ENCODE measurements at places on chromosomes 6 and 20.

- DNase-seq, result no peak
These were observed 256.9 kb downstream of the CDH26 start for GRCh38 chr20:60214901-60215815.

DNA sequence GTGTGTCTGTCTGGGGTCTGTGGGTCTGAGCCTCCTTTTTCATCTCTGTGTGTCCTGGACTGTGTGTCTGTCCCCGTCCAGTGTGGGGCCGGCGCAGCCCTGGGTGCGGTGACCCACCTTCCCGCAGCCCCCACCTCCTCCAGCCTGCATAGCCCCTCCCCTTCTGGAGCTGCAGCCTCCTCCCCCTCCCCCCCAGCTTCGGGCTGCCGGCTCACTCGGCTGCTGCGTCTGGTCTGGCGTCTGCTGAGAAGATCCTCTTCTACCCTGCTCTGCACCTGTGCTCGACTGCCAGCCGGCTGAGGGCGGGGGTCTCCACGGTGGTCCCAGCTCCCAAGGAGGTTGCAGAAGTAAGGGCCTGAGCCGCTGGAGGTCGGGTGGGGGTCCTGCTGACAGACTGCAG is 7.6 kb upstream of the LKAAEAR1 start:
- DNase-seq, result no peak

DNA sequence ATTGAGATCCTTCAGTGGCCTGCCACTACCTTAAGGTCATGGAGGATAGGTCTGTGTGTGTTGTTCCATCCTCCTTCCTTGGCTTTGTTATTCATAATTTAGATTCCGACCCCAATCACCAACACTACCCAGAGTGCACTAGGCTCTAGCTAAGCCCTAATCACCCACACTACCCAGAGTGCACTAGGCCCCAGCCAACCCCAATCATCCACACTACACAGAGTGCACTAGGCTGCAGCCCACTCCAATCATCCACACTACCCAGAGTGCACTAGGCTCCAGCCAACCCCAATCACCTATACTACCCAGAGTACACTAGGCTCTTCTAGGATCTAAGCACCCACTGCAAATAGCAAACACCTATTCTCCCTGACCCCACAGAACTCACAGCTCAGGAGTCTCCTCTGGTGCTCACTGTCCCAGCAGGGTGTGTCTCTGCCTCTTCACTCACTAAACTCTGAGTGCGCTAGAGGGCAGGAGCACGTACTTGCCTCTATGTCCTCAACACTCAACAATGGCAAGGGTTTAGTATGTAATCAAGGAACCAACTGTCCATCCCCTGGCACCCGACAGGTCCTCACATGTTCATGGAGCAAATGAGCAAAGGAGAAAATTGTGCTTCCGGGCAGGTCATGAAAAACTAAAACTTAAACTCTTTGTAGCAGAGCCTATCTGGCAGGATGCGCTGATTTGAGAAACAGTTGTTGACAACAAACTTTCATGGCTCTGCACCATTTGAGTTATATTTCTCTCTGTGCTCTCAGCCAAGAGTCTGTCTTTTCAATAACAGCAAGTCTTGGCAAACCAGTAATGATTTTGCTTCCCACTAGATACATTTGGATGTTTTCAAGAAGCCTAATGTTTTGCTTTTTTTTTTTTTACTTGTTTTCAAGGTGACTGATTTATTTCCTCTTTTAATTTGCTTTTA is 54.3 kb downstream of the SLC22A23 start:
- DNase-seq, result no peak

DNA sequence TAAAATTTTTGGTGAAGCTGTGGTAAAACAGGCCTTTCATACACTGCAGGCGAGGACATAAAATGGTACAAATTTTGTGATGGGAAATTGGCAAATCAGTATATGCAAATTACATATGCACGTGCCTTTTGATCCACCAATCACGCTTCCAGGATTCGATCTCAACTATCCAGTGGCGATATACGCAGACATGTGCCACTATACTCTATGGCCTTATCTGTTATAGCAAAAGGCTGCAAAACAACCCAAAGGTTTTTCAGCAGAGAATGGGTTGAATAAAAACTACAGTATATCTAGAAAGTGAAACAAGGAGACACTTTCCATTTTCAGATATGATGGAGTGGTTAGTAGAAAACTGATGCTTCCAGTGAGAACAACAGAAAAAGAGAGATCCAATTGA is 41.9 kb upstream of the ERVFRD-1 start:
- no peak for DNase-seq

- DNase-seq, result no peak
These were observed 26.0 kb downstream of the NRSN1 start for GRCh38 chr6:24152014-24152413.

GRCh38 chr6:156589281-156589680 is 187.9 kb upstream of the ARID1B start:
- no peak for DNase-seq

- DNase-seq, result peak; percentile 86
These were observed 98.5 kb downstream of the LY86 start for GRCh38 chr6:6686748-6687601.

DNA sequence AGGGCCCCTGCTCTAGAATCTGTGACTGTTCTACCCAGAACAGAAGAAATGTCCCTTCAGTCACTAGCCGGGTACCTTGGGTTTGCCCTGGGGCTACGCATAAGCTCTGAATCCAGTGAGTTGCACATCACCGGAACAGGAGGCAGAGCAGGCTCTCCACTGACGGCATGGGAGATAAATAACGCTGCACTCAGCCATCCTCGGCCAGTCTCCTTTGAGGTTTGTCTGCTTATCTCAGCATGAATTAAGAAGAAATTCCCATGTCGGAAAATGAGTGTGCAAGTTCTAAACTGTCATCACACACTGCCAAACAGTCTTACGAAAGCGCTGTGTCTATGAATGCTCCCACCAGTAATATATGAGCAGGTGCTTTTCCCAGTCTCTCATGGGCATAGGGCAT is 90.8 kb downstream of the FAM50B start:
- DNase-seq, result no peak

GRCh38 chr6:38149531-38149930 is 330.0 kb downstream of the ZFAND3 start:
- DNase-seq, result no peak

GRCh38 chr20:59004763-59005522 is 2.1 kb downstream of the CTSZ start:
- DNase-seq, result no peak

DNA sequence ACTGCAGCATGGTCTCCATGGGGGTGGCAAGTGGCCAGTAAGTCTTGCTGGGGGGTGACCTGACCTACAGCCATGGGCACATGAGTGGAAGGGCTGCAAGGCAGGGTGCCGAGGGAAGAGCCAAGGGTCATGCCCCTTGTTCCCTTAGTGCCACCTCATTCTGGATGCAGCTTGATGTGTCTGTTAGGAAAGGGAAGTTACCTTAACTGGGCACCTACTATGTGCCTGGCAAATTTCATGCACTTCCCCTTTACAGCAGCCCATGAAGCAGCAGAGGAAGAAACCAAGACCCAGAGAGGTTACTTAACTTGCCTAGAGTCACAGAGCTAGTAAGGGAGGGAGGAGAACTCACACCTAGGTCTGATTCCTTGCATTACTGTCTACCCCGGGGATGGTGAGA is 174.0 kb downstream of the MRPL14 start:
- DNase-seq, result no peak

DNA sequence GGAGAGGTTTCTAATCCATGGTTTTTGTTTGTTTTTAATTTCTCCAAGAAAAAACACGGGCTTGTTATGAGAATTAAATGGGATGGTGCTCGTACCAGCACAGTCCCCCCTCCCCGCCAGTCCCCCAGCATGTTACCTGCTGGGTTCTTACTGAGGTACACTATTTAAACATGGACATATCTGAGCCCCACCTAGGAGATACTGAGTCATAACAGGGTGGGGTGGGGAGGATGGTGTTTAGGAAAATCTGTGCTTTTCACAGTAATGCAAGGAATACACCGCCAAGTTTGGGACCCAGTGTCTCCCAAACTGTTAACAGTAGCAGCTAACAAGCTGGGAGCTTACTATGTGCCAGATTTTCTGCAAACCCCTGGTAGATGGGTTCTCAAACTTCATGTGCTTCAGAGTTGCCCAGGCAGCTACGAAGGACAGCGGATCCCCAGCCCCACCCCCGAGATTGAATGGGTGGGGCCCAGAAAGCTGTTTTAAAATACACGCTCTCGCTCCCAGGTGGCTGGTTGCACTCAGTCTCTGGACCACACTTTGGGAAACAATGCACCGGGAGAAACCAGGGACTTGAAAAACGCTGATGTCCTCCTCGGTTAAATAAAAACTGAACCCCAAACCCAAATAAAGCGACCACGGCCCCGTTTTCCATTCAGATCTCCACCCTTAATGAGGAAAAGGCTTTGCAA is 995 bp downstream of the ZFP64 start:
- DNase-seq, result peak; percentile 17

- no peak for DNase-seq
These were observed 207.3 kb downstream of the OTOR start for GRCh38 chr20:16955462-16955861.

DNA sequence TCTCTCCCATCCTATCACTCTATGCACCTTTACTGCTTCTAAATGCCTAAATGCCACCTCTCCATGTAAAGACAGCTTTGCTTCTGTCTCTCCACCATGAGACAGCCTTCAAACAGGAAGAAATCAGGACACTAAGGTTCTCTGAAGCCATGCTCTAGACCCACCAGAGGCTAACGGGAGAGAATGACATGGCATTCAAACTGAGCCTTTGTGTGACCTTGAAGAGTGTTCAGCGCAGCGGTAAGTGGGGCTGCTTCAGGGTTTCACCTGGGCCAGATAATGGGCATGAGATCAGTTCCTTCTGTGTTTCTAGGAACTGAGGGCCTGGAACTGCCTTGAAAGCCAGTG is 20.1 kb downstream of the FAM50B start:
- DNase-seq, result no peak

- no peak for DNase-seq
These were observed 12.2 kb upstream of the LRP11 start for GRCh38 chr6:149876241-149876933.

DNA sequence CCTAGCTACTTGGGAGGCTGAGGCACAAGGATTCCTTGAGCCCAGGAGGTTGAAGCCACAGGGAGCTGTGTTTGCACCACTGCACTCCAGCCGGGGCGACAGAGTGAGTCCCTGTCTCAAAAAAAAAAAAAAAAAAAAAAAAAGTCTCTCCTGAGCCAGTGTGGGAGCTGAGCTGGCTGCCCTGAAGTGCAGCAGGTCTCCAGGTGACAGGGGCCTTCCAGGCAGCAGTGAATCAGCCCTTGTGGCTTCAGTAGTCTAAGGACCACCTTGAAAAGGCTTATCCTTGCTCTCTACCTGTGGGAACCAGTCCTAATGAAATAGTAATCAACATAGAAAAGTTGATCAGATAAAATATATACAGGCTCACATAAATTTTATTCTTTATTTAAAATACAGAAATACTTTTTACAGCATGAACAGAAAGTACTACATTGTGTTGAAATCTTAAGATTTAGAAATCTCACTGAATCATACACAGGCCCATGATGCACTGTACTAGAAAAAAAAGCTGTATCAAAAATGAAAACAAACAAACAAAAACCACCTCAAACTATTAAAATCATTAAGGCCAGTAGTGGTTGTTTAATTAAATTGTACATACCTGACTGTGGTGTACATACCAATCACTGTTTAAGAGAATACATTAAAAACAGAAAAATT is 128.9 kb downstream of the SCML4 start:
- DNase-seq, result no peak

DNA sequence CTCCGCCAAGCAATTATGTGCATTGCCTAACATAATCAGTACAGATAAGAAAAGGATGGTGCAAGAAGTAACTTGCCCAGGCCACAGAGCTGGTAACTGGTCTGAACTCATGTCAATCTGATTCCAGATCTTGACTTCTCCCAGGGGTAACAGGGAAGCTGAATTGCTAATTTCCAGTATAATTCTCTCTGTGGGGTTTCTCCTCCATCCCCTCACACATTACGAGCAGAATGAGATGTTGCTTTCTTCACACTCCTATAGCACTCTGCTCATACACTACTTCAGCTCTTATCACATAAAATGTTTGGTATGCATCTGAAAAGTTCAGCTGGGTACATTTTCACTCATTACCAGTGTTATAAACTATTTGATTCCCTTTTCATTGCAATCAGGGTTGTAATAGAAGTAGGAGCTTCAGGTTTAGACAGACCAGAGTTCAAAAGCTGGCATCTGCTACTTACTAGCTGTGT is 24.0 kb upstream of the LRRC1 start:
- DNase-seq, result no peak

DNA sequence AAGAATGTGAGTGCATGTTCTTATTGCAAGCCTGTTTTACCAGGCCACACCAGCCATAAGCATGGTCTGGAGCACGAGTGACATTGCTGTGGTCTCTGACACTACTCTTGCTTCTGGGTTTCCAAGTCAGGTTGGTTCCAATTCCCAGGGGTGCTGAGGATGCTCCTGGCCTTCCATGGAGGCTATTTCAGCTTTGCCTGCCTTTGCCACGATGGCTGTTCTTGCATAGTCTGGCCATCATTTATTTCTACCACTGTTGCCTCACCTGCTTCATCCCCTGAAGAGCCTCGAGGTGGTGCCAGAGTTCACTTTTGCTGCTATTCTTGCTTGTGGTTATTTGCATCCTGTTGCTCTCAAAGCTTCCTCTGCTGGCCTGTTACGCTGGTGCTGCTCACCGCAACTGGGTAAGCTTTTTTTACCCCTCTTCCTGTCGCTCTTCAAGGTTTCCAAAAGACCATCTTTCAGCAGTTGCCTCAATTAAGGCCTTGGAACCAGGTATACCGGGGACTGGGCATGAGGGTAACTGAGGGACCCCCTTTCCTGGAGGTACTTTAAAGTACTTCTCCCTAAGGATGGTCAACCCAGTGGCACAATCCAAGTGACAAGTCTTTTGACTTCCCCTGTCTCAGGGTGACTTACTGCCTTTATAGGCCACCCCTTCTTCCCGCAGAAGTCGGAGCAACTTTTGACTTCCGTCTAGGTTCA is 64.5 kb downstream of the AKAP7 start:
- no peak for DNase-seq

DNA sequence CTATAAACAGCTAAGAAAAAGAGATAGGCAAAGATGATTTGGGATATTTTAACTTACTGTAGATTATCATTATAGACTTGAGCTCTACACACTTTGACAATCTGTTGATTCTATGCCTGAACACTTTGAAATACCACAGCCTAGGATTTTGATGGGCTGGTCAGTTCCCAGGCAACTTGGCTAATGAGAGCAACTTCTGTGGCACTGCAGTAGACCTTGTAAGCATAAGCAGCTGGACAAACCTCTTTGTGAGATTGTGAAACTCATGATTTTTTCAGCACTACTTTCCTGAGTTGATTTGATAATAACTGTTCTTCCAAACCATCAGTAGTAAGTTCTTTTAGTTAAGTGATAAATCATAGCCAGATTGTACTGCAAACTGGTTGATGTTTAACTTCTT is 27.1 kb upstream of the ELOVL5 start:
- DNase-seq, result no peak

DNA sequence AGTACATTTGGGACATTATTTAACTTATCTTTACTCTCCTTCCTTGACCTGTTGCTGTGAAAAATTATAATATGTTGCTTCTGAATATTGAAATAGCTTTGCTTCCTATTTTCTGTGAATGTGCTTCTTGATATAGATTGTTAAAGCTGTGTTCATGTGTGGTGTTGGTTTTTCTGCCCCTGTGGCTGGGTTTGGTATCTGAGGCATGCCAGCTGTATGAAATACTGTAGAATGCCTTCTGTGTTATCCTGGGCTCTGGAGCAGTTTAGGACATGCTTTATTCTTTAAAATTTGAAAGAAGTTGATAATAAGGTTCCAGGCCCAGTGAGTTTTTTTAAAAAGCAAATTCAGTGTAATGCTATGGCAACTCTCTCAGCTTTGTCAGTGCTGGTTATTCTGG is 71.7 kb downstream of the HIVEP1 start:
- no peak for DNase-seq

Data from NCI-H1694 (cell line).